ENCODE measurements at places on chromosomes 7 and 10.

DNA sequence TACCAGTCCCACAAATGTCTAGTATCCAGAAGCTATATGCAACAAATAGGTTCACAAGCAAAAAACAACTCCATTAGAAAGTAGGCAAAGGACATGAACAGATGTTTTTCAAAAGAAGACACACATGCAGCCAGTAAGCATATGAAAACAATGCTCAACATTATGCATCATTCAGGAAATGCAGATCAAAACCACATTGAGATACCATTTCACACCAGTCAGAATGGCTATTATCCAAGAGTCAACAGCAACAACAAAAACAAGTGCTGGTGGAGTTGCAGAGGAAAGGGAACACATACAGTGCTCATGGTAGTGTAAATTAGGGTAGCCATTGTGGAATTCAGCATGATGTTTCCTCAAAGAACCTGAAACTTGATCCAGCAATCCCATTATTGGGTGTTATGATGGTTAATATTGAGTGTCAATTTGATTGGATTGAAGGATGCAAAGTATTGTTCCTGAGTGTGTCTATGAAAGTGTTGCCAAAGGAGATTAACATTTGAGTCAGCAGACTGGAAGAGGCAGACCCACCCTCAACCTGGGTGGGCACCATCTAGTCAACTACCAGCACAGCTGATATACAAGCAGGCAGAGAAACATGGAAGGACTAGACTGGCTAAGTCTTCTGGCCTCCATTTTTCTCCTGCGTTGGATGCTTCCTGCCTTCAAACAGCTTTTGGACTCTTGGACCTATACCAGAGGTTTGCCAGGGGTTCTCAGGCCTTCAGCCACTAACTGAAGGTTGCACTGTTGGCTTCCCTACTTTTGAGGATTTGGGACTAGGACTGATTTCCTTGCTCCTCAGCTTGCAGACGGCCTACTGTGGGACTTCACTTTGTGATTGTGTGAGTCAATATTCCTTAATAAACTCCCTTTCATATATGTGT is 218.4 kb upstream of the SEMA3D start:
- no peak for DNase-seq

DNA sequence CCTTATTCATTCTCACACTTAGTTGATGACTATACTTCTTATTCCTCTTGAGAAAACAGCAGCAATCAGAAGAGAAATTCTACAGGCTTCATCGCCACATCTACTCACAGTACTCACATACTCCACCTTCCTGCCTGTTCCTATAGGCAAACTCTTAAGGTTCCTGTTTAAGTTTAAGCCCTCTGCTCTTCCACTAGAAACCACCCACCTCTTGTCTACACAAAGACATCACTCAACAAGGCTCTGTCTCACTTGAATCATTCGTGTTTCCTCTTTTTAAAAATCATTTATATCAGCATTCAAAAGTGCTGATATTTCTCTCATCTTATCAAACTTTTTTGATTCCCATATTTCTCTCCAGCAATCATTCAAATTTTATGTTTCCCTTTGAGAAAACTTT is 85.5 kb upstream of the ADO start:
- DNase-seq = no peak

- no peak for DNase-seq
Measured at GRCh38 chr10:12822893-12823170, 178.7 kb downstream of the CCDC3 start.

DNA sequence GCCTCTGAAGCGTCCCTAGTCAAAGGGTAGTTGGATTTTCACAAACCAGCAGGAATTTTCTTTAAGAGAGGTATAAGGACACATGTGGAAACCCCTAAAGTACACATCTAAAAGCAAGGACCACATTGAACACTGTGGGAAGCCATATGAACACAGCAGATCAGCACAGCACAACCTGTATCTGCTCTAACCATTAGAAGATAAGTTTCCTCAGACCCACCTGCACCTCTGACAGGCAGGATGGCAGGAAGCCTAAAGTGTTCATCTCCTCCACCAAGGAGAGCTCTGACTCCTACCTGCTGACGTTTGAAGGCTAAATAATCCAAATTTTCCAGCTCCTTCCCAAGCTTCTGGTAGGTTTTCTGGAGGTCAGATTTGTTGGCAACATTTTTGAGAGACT is 174.4 kb downstream of the CTNNA3 start:
- no peak for DNase-seq

GRCh38 chr7:898855-899681 is 22.7 kb downstream of the GET4 start:
- DNase-seq = no peak
